Stimulated activated CD8-positive, alpha-beta memory T cell treated with anti-CD3 and anti-CD28 coated beads, Interleukin-4, amount 100 ng/mL, for 48 hours (primary cell): ENCODE measurements at places on chromosomes 2 and 18.

DNA sequence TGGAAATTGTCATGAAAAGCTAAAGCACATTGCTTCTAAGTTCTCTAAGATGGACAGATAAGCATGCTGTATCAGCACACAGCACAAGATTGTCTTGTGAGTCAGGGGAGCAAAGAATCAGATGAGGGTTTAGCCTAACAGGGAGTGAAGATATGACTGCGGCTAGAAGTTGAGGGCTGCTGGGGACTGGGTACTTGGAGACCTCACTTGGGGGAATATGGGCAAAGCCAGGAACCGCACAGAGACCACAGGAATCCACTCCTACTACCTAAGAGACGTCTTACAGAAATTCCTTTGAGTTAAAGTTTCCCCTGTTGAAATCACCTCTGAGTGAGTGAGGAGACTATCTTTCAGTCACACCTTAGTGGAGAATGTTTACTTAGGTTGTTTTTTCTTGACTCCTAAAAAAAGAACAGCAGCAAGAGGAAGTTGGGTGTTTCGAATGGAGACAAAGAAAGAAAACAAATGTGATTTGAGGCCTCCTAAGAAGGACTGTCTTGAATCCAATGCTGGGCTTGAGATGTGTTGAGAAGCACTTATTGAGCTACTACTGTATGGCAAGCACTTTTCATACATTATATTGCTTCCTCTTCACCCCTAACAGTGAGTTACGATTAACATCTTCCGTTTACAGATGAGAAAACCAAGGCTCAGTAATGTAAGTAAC, 100.7 kb downstream of the ANKRD44 start:
- DNase-seq: peak; percentile 81

DNA sequence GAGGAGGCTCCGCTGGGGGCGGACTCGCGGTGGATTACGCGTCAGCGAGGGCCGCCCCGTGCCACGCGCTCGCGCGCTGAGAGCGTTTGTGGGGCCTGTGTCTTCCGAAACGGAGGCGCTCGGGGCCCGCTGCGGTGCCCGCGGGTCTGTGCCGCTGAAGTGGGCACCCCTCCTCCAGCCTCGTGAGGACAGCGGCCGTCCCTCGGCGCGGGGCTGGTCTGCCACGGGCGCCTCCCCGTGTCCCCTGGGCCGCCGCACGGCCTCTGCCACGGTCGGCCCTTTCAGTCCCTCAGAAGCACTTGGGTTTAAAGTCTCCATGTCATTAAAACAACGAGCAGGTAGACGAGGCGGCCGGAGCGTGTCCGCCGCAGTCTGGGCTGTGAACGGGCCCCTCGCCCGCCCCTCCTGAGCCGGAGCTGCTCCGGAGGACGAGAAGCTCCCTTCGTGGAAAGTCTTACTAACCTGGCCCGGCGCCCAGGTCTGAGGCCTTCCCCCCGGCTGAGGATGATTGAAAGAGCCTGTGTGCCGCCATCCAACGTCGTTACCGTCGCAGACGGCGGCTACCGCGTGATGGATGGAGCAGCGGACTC, 97.6 kb downstream of the NFATC1 start:
- no peak for DNase-seq

DNA sequence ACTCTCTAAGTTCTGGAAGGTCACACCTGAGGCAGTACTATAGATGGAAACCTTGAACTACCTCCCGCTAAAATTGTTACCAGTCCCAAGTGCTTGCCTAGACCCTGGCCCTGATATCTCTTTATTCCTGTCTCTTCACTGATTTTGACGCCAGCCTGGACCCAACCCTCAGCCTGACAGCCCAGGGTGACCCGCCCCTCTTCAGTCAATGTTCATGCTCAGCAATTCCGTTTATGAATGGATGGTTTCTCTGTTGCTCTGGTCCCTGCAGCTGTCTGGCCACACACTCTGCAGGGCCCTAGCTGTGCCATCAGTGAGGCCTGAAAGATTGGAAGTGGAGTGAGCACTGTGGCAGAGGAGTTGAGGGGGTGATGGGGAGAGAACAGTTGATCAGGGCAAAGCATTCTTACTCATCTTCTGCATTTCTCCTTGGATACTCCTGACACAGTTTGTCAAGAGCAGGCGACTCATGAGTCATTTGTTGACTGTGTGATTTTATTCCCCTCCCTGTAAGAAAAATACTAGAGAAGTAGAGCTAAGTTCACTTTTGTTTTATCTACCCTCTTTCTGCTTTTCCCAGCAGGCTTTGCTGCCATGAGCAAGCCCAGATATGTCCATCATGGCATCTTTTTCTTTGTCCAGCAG, 46.0 kb downstream of the NPAS2 start:
- no peak for DNase-seq

GRCh38 chr2:449246-450067, 161.6 kb upstream of the ALKAL2 start:
- no peak for DNase-seq

- DNase-seq: no peak
Measured at GRCh38 chr2:77649856-77650255, 127.7 kb upstream of the LRRTM4 start.

- DNase-seq: no peak
Measured at GRCh38 chr2:68435615-68436014, 31.5 kb downstream of the FBXO48 start.

- no peak for DNase-seq
Measured at GRCh38 chr18:25056429-25056828, 295.5 kb downstream of the ZNF521 start.

GRCh38 chr2:182729710-182730339, 13.8 kb downstream of the DNAJC10 start:
- no peak for DNase-seq

- DNase-seq: no peak
Measured at GRCh38 chr2:99689145-99689742, 199.4 kb upstream of the REV1 start.

DNA sequence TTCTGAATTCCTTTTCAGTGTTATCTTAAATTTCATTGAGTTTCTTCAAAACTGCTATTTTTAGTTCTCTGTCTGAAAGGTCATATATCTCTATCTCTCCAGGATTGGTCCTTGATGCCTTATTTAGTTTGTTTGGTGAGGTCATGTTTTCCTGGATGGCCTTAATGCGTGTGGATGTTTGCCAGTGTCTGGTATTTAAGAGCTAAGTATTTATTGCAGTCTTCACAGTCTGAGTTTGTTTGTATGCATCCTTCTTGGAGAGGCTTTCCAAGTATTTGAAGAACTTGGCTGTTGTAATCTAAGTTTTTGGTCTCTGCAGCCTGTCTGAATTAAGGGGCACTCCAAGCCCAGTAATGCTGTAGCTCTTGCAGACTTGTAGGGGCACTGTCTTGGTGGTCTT, 249.3 kb downstream of the ZNF385B start:
- DNase-seq: no peak

DNA sequence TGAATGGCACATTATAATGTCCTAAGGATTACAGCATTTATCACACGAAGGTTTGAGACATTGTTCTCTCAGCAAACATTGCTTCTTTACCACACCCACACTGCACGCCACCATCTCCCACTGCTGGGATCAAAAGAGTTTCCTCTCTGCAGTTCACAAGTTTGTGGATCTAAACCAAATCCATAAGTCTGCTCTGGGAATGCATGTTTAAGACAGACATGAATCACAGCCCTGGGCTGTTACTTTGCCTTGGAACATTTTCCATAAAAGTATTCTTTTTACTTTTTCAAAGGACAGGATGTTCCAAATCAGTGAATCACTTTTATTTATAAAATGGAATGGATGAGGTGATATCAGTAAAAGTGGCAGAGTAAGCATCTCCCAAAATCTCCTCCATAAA, 36.1 kb downstream of the STPG4 start:
- no peak for DNase-seq

- no peak for DNase-seq
Measured at GRCh38 chr2:96407919-96408550, 72.5 kb downstream of the NCAPH start.

DNA sequence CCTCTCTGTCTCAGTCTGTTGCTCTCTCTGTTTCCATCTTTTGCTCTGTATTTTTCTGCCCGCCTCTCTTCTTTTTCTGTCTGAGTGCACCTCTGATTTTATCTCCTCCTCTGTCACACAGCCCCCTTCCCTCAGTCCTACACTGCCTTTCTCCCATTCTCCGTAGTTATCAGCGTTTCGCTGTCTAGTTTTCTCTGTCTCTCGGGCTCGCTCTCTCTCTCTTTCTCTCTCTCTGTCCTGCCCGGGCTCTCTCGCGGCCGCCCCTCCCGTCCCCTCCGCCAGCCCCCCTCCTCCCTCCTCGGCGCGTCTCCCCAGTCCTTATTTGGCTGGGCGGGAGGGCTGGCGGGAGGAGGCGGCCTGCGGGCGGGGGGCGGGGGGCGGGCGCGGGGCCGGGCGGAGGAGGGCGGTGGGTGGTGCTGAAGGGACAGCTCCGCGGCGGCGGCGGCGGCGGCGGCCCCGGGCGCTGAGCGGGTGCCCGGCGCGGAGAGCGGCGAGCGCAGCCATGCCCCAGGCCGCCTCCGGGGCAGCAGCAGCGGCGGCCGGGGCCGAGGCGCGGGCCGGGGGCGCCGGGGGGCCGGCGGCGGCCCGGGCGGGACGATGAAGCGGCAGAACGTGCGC, at the start of gene KCNK3:
KCNK3 (plus strand) TSS at position 444 of the 618 bp plus-strand sequence; CDS start at position 598, 154 bp downstream.
- peak; percentile 60 for DNase-seq

DNA sequence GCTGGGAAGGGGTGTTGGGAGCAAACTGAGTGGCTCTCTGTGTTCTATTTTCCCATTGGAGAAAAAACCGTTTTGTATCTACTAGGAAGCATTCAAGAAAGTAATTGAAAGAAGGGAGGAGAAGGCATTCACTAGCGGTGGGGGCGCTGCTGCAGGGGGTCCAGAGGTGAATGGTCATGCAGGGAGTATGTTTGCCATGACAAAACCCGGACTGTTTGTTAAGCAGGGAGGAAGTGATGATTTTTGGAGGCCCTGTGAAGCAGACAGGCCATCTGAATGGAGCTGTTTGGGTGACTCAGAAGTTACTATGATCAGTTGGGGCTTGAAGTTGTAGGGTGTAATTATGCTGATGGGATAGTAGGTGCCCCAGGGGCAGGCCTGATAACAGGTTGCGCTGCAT, 7.0 kb downstream of the TAF4B start:
- DNase-seq: no peak

- no peak for DNase-seq
Measured at GRCh38 chr18:74222710-74223494, 68.9 kb downstream of the CYB5A start.

DNA sequence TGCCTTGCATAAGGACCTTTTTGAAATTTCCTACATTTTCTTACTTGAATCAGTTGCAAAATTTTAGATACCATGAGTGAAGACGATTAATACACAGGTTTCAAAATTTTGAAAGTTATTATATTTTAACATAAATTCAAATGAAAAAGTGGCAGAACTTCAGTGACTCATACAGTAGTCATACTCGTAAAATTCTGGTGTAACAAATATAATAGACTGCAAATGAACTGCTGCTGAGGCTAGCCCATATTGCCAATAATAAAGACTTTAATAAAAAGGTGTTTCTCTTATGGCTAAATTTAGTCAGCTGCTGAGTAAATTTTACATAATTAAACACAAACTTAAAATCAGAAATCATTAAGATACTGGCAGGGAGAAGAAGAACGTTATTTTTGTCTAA, 36.9 kb downstream of the MSH6 start:
- no peak for DNase-seq

DNA sequence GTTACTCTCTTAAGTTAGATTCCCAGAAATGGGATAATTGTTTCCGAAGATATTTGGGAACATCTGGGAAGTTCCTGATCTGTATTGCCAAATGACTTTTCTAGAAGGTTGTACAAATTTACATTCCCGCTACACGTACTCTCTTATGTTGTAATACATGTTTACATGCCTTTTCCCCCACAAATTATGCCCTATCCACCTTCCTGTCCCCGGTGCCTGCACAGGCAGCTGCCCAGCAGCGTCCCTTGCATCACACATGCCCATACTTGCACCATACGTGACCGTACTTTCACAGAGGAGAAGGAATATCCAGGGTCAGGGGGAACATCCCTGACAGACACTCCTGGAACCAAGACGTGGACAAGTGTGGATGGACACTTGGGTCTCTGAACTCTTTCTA, 24.2 kb upstream of the KLF11 start:
- no peak for DNase-seq

DNA sequence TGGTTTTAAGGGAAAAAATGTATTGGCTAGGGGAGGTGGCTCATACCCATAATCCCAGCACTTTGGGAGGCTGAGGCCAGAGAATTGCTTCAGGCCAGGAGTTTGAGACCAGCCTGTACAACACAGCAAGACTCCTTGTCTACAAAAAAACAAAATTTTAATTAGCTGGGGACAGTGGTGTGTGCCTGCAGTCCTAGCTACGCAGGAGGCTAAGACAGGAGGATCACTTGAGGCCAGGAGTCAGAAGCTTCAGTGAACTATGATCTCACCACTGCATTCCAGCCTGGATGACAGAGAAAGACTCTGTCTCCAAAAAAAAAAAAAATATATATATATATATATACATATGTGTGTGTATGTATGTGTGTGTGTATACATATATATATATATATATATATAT, 18.5 kb downstream of the CCDC88A start:
- DNase-seq: no peak

- no peak for DNase-seq
Measured at GRCh38 chr2:149020432-149020851, 18.1 kb upstream of the LYPD6B start.

DNA sequence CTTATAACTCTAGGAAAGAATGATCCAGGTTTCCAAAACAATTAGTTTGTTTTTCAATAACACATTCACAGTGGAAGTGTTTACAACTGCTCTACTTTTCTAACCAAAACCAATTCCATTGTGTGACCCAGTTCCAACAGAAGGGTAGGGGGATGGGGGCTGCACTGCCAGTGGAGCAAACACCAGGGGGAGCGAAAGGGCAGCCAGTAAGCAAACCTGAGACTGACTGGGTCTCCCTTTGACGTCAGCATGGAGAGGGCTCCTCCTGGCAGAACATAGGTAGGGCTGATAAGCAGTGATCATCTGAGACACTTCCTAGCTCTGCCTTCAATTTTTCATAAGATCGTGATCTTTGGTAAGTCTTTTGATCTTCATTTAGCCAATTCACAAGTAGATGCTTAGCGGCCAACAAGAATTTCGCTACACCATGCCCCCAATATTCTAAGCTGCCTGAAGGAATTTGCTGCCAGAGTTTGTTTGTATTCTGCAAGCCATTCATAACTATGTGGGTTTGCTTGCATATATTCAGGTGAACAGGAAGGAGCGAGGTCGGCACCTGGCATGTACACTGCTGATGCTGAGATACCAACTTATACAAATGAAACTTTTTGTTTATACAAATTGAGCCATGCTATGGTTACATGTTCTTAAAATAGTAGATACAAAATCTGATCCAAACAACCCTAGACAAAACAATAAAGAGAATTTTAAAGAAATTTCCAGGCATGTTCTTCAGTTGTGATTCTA, 45.9 kb downstream of the ST6GAL2 start:
- DNase-seq: no peak

GRCh38 chr2:170701011-170701410, 14.1 kb upstream of the SP5 start:
- DNase-seq: no peak
